NCI-H1092 (cell line): ENCODE measurements at places on chromosomes 4 and X.

DNA sequence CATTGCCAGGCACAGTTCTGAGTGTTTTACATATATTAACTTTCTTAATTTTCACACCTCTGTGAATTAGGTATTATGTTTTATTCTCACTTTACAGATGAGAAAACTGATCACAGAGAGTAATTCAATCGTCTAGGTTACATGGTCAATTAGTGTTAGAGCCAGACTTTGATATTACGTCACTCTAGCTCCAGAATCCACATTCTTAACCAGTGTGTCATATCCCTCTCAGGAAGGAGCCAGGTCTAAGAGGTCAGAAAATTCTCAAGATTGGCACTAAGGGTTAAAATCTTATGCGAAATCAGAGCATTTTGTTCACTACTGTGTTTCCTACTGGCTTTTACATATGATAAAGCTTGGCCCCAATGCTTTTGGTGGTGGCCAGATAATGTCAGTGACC lies 7.4 kb downstream of the DMP1 start:
- no peak for DNase-seq

DNA sequence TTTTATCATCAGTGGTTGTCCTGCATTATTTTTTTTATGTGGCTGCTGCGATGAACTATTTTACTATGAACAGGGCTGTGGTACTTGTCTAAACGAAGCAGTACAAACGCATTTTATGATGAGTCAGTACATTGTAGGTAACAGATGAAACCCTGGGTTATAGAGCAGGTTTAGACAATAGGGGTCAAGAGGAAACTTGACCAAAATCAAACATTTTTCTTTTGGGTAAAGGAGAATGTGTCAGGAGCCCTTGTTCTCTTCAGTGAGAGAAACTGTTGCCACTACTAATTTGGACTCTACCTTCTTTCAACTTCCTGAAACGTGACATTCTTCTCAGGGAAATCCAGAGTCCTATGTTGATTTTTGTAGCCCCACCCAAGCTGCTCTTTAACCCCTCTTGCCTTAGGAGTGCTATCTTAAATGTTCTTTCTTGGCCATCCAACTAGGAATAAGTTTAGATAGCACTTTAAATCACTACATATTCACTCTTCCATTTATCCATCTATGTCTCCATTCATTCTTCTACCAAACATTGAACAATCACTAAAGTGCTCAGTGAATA lies 415.8 kb upstream of the NR3C2 start:
- DNase-seq, result no peak

DNA sequence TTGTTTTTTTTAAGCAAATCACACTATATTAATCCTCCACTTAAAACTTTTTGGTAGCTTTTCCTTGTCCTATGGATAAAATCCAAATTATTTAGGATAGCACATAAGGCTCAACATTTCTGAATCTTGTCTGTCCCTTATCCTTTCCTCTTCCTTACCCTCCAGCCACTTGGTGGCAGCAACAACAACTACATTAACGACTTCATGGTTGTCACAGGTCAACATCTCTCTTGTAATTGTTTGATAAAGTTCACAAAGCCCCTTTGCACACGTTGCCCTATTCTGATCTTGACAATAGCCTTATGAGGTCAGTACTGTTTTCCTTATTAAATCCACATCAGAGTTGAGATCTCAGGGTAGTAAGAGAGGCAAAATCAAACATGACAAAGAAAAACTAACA lies 269.0 kb upstream of the PABPC4L start:
- DNase-seq, result no peak

DNA sequence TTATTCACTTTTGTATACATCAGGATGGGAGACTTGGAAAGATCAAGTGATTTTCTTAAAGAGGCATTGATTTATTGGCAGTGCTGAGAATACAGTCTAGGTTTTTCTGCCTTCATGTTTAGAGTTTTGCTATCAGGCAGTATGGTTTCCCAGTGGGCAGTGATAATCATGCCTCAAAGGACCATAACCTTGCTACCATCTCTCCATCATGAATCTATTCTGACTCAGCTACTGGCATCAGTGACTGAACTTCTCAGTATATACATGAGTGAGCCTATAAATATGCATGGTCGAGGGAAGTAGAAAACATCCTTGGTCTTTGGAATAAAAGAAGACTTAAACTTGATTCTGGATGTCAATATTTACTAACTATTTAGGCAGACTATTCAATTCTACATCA lies 562.0 kb upstream of the AADAT start:
- DNase-seq, result no peak
